ENCODE measurements at places on chromosomes 13 and 19.

DNA sequence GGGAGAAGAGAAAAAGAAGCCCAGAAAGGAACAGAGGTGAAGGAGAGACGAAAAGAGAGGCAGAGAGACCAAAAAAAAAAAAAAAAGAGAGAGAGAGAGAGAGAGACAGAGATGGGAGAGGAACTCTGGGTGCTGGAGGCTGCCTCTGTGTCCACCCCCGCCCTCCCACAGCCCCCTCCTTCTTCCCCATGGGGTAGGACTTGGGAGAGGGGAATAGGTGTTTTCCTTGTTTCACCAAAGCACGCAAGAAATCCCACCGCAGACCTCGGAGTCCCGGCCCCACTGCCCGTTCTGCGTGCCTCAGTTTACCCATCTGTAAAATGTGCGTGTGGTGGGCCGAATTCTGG is 4.9 kb downstream of the ONECUT3 start:
- DNase-seq, result no peak

DNA sequence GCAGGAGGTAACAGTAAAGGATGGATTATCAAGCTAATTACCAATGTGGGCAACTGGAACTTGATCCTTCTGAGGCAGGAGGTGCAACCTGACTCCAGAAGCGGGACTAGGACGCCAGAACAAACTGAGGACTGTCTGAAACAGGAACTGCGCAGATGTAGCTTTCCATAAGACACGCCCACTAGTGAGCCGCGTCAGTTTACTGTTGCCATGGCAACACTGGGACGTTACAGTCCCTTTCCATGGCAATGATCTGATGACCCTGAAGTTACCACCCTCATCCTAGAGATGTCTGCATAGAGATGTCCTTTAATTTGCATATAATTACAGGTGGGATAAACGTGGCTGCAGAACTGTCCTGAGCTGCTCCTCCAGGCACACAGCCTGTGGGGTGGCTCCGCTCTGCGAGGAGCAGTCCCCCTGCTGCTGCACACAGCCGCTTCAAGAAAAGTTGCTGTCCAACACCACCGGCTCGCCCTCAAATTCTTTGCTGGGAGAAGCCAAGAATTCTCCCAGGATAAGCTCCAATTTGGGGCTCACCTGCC is 816.6 kb downstream of the UQCRFS1 start:
- DNase-seq, result no peak

GRCh38 chr19:18895038-18895823 is 727 bp downstream of the CERS1 start:
- no peak for DNase-seq

DNA sequence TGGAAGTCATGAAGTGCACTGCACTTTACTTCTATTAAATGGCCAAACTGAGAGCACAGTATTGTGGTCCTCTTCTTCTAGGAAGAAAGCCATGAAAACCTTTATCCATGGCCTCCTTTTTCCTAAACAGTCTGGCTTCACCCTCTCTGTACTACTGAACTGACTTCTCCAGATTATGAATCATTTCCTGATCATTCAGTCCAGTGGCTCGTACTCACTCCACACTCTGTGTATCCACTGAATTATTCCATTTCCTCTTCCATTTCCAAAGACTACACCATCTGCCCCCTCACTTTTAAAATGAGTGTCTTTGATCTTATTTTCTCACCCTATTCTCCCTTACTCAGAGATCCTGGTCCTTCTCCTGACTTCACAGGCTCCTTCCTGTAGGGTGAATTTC is 29.7 kb upstream of the FREM2 start:
- DNase-seq, result no peak

GRCh38 chr13:52944697-52945096 is 83.9 kb upstream of the OLFM4 start:
- DNase-seq, result no peak

GRCh38 chr19:17090583-17090982 is 15.0 kb downstream of the MYO9B start:
- peak; percentile 72 for DNase-seq

DNA sequence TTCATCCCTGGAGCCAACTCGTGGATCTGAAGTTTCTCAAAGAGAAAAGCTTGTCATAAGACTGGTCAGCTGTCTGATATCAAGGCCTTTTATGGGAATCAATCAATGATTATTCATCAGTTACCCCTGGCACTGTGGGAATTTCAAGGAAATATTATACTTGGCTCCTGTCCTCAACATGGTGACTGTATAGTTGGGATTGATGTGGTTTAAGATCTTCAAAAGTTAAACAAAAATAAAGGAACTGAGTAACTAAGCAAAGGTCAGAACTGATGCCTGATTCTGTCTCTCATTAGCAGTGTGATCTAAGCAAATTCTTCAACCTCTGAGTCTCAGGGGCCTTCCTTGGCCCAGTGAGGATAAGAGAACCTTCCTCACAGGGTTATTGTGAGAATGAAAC is 22.2 kb upstream of the SERPINE3 start:
- no peak for DNase-seq

GRCh38 chr19:18591735-18592385 is 3.3 kb downstream of the REX1BD start:
- no peak for DNase-seq

Measured in activated effector memory CD4-positive, alpha-beta T cell treated with anti-CD3 and anti-CD28 coated beads, Interleukin-2, amount 50 U/mL, for 16 hours (primary cell).